ENCODE measurements at places on chromosomes 3 and 15.

GRCh38 chr3:11221818-11222415 is 50.3 kb upstream of the ATG7 start:
- no peak for DNase-seq

DNA sequence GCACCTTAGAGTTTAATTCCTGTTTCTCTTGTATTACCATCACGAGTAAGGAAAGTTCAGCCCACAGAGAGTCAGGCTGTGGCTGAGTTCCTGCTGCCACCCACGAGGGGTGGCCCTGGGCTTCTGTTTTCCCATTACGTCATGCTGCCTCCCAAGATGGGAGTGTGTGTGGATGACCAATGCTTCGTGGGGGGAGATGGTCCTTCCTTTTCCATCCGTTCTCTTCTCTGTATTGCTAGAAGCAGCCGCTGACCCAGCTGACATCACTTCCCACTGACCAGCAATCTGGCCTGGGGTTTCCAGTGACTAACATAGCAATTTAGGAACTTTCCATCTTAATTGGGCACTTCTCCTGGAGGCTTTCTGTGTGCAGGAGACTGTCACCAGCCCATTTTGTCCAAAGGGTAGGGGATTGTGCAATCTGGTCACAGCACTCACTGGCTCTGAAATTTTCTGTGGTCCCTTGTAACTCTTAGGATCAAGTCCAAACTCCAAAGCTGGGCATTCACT is 9.3 kb downstream of the IRAK2 start:
- DNase-seq: no peak

GRCh38 chr3:190728574-190729246 is 133.8 kb downstream of the GMNC start:
- no peak for DNase-seq

DNA sequence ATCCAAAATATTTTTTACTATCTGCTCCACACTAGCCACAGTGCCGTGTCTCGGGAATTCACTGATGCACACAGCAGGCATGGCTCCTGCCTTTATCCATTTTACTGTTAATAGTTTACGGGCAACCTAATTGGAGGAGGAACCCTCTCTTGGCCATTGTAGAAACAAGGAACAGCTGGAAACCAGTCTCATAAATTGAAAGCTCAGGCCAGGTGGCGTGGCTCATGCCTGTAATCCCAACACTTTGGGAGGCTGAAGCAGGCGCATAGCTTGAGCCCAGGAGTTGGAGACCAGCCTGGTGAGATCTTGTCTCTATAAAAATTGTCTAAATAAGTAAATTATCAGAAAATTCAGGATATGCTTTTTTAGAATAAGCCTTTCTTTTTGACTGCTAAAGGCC is 39.0 kb downstream of the IL5RA start:
- no peak for DNase-seq

GRCh38 chr3:99505646-99506269 is 132.6 kb upstream of the COL8A1 start:
- no peak for DNase-seq

GRCh38 chr15:74631935-74632560 is 16.4 kb downstream of the CLK3 start:
- no peak for DNase-seq

- no peak for DNase-seq
Observed at GRCh38 chr3:99466331-99466730, 172.1 kb upstream of the COL8A1 start.

DNA sequence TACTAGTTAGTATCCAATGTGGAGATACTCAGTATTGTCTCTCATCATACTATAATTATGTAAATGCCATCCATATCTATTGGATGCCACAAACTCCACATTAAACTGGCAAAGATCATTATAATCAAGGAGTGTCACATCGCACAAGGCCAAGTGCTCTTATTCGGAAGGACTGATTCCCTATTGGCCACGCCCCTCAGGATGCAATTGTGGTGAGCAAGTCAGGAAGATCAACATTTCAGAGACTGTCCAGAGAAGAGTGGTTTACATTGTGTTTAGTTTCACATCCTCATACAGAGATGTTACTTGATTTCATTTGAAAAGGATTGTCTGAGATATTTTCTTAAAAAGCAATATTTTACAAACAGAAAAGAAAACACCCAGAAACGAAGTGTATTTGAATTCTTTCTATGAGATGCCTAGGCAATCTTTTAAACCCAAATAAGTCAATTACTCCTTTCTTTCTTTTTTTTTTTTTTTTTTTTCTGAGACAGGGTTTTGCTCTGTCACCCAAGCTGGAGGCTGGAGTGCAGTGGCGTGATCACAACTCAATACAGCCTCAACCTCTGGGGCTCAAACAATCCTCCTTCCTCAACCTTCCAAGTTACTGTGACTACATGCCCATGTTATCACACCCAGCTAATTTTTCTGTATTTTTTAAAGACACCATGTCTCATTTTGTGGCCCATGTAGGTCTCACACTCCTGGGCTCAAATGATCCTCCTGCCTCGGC is 369.1 kb downstream of the RBMS3 start:
- no peak for DNase-seq

Measured in LNCaP clone FGC (cell line).